RWPE1 (cell line): ENCODE measurements at places on chromosomes 6 and 20.
A peak's percentile ranks its signal among the peaks of the same experiment; 100 is the strongest.

DNA sequence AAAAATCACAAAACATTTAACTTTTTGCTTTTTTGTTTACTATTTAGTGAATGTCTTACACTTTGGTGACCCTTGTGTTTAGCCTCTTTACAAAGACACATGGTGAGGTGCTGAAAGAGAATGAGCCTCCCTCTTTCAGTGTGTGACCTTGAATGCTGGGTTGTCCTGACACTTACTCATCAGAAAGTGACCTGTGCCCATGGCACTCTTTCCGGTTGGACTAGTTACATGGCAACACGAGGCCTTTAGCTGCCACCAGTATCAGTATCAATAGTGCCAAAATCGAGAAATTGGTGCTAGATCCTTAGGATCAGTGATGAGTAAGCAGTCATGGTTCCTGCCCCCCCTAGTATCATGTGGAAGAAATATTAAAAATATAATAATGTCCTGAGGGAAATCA is 1.7 kb upstream of the RPL7L1 start:
- DNase-seq: no peak

DNA sequence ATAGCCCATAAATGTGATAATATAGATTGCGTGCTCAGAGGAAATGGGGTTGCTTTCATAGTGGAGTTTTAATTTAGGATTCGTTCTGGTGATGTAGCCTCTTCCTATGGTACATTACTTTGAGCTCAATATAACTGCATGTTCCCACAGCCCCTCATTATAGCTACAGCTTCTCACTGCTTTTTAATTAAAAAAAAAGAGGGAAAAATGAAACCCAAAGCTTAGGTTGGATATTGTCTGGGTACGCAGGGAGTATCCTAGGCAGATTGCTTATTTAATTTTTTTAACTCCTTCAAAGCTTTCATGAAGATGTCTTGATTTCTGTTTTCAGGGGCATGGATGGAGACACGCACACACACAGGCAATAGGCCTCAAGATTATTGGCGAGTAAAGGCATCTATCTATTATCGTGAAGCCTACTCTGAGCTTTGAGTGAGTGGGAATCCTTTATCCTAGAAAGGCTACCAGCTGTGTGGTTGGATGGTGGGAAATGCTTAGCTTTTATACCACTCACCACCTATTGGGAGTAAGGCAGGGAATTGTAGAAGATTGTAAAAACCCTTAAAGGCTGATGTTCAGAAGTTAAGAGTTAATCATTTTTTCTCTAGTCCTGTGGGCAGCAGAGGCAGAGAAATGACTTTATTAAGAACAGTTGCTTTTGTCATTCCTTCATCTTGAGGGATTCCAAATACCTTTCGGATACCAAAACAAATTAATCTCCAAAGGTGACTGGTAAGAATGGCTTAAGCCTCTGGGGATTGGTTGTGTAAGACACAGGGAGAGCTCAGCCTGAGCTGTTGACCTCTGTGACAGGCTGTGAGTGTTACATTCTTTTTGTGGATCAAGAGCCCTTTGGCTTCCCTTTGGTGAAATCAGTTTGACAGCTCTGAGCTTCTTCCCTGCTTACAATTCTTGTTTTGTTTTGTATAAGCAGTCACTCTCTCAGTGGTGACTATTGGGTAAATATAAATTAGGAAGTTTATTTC is 33.4 kb downstream of the CTNNBL1 start:
- no peak for DNase-seq

GRCh38 chr6:33116841-33117711 is 41.3 kb downstream of the HLA-DPB1 start:
- DNase-seq: no peak

- peak; percentile 50 for DNase-seq
Measured at GRCh38 chr6:169831450-169832246, 80.2 kb downstream of the ERMARD start.

DNA sequence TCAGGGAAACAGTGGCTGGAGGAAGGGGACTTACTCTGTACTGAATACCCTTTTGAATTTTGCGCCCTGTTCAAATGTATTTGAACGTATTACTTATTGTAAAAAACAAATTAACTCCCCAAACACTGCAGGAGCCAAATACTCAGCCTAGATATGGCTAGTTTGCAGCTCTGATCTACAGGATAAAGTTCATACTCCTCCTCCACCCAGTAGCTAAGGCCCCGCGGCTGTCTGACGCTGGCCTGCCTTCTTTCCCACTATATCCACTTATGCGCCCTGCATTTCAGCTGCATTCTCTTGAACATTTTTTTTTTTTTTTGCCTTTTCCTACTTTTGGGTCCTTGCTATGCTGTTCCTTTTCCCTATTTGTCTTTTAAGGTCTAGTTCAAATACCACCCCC is 6.5 kb downstream of the GSS start:
- no peak for DNase-seq

- no peak for DNase-seq
Measured at GRCh38 chr6:30844118-30844535, 40.2 kb upstream of the DDR1 start.
